Naive B cell (primary cell): ENCODE measurements at places on chromosomes 5 and 9. TPM values are rescaled to one million over a fixed set of nuclear protein-coding genes. Genes with fewer than 3 reads are reported as not detected.
A peak's percentile ranks its signal among the peaks of the same experiment; 100 is the strongest.

GRCh38 chr5:106290841-106291240 lies 1379.9 kb downstream of the EFNA5 start:
- no peak for DNase-seq

- DNase-seq = no peak
These were observed 595.4 kb upstream of the RIOK2 start for GRCh38 chr5:97778451-97778850.

GRCh38 chr9:128927731-128928411 lies 7.1 kb downstream of the PHYHD1 start:
- DNase-seq = peak; percentile 42

DNA sequence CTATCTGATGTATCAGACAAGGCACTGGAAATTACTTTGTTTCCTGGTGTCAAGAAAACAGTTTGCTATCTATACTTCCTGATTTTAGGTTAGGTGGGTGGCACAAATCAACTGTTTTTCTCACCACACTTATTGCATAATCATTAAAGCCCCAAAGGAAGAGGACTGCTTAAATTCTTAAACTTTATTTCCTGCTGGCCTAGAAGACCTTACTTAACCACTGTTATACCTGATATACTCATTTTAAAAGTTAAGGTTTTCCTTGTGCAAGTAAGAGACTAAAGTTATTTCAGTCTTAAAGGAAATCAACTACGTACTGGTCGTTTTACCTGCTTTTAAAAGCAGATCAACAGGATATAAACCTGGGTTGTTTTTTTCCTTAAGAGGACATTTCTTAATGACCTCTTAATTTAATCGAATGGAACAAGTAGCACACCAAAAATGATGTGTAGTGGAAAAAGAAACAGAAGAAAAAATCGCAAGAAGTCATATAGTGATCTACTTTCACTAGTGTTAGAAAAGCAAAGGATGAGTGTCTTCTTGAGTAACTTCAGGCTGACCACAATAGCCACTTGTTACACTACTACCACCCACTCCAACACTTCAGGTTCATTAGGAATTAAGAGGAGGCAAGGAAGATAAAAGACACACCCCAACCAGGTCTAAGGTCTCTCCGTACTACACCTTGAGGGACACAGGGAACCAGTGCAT lies 974 bp downstream of the CLINT1 start:
- DNase-seq = peak; percentile 32

DNA sequence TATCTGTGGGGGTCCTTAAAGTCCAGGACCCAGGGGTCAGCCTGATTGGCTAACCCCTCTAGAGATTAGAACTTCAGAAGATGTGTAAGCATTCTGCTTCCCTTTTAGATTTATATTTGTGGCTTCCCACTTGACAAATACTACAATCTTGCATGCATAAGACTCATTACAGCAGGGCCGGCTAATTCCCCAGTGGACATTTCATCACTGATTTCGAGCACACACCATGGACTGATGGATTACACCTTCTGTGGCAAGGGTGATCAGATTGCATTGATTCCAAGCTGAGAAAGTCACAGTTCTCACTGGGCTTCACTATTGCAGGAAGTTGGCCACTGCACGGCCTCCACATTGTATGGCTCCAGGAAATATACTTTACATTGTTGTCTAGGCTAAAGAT lies 65.8 kb upstream of the DAPK1 start:
- no peak for DNase-seq

DNA sequence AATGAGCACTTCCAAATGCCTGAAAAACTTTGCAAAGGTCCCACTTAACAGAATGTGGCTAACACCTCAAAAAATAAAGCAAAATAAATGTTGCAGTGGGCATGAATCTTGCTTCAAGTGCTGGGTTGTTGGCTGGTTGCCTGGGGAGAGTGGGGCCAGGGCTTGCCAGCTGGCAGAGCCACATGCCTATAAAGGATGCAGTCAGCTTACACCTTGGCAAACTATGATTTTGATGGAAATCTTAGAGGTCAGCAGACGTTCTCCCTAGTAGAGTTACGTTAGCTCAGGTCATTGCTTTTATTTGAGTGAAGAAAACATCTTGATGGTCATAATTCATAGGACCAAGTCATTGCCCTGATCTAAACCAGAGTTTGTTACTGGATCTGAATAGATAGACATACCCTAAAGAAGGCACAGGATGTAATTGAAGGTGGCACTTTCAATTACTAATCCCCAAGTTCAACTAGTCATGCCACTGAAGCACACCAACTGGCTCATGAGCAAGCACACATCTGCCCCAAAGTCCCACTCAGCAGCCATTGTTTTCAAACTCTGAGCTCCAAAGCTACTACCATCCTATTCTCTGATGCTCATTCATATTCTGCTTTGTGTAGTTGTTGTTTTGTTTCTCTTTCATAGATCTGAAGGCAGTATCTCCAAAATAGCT lies 51.2 kb upstream of the ZSWIM6 start:
- DNase-seq = no peak

GRCh38 chr5:98341038-98342032 lies 432.1 kb upstream of the RGMB start:
- no peak for DNase-seq

Gene SLC22A4
- polyA plus RNA-seq = not detected

Gene PCDHGA10
- not detected for polyA plus RNA-seq

Gene ZFP37
- 1.7 TPM for polyA plus RNA-seq

Gene DAB2
- polyA plus RNA-seq = 2.0 TPM
